CD4-positive, alpha-beta T cell (primary cell): ENCODE measurements at places on chromosomes 4 and X.

DNA sequence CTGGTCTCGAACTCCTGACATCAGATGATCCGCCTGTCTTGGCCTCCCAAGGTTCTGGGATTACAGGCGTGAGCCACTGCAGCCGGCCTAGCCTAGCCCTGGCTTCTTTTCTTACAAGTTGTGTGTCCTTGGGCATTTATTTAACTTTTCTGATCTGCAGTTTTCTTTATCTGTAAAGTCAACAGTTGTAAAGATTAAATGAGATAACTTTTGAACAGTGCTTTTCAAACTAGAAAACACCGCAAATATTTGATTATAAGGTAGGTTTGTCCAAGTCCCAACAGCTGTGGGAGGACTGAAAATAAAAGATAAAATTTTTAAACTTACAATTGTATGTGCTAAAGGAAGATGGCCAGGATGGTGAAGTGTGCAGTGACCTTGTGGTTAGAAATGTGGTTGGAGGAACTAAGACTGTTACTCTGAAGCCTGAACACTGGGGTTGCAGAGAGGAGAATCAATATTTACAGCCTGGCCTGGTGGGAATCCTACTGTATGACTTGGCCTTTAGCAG, 44.8 kb downstream of the GSX2 start:
- H3K27me3 ChIP-seq, result no peaks in the 10 kb centered on the region
- no peaks in the 10 kb centered on the region for H3K36me3 ChIP-seq
- no peak overlapping the region for H3K4me3 ChIP-seq

DNA sequence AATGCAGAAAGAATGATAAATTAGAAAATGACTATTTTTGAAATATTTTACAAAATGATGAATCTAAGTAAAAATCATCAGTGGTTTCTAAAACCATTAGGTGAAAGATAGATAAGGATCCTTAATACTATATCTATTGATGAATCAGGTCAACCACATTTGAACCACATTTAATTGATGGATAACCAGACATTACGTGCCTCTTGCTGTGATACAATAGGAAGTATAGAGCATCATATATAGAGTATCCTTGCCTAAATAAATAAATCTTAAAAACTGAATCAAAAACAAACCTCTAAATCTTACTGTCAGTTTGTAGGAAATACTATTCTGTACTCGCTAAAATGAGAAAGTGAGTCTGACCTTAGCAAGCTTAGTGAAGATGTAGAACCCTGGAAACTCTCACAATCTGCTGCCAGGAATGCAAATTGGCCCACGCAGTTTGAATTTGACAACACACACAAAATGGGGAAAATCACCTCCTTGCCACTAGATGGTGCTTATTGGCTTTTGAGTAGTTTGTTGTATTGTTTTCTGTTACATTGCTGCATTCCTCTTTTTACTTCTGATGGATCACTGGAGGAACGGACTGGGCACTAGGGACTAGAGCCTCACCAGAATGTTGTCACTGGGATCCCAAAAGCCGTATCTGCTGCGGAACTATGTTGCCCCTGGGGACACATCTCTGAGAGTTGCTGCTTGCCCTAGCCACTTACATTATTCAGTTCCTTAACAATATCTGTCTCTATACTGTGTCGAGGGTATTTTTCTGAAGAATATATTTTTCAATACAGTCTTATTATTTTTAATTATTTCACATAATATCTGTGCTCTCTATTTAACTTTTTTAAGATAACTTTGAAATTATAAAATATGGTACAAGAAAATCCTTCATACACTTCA, 25.4 kb upstream of the SLAIN2 start:
- no peaks in the 10 kb centered on the region for H3K27me3 ChIP-seq
- no peak overlapping the region for H3K27ac ChIP-seq
- no peak overlapping the region for H3K4me3 ChIP-seq
- DNase-seq, result no peak

- H3K36me3 ChIP-seq, result no peaks in the 10 kb centered on the region
- H3K4me1 ChIP-seq, result no peaks in the 10 kb centered on the region
- no peak overlapping the region for H3K27ac ChIP-seq
- DNase-seq, result no peak
- H3K4me3 ChIP-seq, result no peak overlapping the region
Measured at GRCh38 chr4:74873545-74874301, 59.2 kb upstream of the PARM1 start.

- H3K27ac ChIP-seq, result no peak overlapping the region
- DNase-seq, result peak; percentile 66
- peak overlapping the region; percentile 71 for H3K4me3 ChIP-seq
- H3K27me3 ChIP-seq, result no peaks in the 10 kb centered on the region
- peaks cover 14% of the 10 kb centered on the region for H3K36me3 ChIP-seq
- no peaks in the 10 kb centered on the region for H3K4me1 ChIP-seq
Measured at GRCh38 chr4:15003891-15004738, 1.8 kb downstream of the CPEB2 start.

DNA sequence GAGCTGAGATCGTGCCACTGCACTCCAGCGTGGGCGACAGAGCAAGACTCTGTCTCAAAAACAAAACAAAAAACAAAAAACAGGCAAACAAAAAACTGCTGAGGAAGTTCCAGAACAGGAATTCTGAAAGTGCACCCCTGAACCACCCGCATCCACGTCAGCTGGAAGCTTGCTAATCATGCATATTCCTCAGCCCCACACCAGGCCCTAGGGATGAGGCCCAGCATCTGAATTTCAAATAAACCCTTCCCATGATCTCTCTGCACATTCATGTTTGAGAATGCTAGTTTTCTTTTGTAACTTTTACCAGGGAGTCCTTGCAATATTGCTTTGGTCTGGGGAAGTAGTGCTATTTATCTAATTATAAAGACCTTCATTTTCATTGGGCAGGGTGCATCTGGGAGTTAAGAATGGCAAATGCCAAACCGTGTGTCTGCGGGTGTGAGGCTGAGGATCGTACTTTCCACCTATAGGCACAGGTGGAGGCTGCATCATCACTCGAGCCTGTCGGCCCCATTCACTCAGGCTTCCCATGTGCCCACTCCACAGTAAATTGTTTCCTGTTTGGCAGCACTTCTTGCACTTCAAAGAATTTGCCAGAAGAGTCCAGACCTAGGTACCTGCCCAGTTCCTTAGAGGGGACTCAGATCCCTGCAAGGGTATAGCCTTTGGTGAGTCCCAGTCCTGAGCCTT, 23.6 kb downstream of the CCKAR start:
- no peak for DNase-seq
- no peak overlapping the region for H3K27ac ChIP-seq
- no peaks in the 10 kb centered on the region for H3K4me1 ChIP-seq
